ENCODE measurements at places on chromosomes 5 and 9.

DNA sequence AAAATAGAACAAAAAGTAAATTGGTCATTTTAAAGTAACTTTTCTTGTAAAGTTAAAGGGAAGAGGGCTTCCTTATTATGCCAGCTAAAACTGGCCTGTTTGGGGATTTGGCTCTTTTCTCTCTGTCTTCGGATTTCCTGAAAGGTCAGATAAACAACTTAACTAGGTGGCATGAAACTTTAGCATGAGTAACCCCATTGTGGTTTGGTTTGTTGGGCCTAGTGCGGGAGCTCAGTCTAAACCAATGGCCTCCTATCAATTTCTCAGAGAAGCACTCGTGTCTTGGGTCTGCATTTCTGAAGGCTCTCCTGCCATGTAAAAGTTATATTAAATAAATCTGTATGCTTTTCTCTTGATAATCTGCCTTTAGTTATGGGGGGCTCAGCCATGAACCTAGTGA is 48.5 kb upstream of the ANKH start:
- DNase-seq: no peak

- no peak for DNase-seq
These were observed 24.5 kb downstream of the CAVIN4 start for GRCh38 chr9:100602342-100602801.

DNA sequence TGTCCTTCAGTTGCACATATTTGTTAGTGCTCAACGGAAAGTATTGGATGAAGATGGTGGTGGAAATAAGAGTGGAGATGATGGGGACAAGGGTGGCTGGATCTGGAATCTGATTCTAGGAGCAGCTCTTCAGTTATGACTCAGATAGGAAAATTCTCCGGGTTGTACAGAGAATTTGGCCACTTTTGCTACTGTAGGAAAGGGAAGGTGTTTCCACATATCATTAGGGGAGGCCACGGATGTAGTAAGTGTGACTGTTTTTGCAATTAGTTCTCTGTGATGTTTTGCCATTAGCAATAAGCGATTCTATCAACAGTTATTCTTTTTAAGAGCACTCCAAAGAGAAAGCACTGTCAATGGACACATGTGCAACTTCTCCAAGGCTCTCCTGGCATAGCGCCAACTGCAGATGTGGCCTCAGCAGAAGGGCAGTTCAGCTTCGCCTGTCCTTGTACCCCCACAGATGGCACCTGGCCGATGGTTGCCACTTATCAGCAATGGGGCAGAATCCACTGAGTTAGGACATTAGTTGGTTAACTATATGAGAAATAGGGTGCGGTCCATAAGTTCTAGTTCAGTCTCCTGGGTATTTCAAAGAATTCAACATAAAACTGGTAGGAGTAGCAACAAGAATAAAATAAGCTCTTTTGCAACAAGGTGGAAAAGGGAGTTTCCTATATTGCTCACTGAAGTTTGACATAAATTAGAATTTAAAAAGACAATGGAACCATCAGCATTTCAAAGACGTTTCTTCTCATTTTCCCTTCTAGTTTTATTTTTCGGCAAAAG is 96.3 kb downstream of the ARSB start:
- DNase-seq: no peak

DNA sequence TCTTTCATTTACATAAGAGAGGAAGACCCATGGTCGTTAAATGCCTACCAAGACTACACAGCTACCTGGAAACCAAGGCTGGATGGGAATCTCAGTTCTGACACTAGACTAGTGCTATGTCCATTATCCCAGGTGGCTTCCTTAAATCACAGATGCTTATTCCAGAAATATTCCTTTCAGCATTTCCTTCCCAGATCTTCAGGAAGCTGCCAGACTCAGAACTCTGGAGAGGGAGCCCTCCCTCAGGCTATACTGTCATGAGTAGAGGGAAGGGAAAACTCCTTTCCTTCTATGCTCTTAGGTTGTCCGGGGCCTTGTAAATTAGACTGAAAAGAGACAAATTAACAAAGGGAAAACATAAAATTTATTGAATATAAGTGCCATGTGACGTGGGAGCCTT is 20.8 kb downstream of the FREM1 start:
- DNase-seq: no peak

GRCh38 chr5:132510076-132510475 is 19.5 kb upstream of the IRF1 start:
- no peak for DNase-seq

DNA sequence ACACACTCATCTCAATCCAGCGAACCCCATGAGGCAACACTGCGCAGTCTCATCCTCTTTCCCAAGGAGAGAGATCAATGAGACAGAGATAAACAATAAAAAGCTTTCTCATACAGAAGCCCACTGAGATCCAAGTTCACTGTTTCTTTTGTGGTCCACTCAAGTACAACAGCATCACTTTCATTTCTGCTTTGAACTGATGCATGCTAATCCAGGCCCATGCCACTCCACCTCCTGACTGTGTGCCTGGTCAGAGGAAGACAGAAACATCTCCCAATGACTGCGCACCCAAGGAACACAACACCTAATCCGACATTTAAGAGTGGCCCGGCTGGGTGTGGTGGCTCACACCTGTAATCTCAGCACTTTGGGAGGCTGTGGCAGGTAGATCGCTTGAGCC is 104.0 kb downstream of the SERINC5 start:
- DNase-seq: no peak

GRCh38 chr9:129237803-129238202 is 59.7 kb upstream of the IER5L start:
- DNase-seq: no peak

DNA sequence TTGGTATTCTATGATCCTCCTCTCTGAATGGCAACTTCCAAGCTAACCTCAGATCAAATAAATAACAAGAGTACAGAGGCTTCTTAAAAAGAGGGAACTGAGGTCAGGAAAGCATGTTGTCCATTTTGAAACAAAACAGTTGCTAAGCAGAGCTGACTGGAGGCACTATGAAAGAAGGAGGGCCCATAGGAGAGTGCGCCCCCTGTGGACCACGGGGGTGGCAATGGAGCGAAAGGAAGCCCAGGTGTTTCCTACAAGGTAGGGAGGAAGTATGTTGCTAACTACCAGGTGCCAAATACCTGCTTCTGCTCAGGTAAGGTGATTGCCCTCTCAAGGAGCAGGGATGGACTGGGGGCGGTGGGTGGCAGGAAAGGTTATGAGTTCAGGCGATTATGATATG is 101.8 kb upstream of the MAST4 start:
- no peak for DNase-seq

GRCh38 chr5:76641514-76642120 is 18.4 kb upstream of the F2RL2 start:
- DNase-seq: peak; percentile 90

- DNase-seq: no peak
These were observed 52.1 kb downstream of the MVB12B start for GRCh38 chr9:126378761-126379160.

- DNase-seq: no peak
These were observed 2.5 kb downstream of the TLX3 start for GRCh38 chr5:171311322-171312077.

DNA sequence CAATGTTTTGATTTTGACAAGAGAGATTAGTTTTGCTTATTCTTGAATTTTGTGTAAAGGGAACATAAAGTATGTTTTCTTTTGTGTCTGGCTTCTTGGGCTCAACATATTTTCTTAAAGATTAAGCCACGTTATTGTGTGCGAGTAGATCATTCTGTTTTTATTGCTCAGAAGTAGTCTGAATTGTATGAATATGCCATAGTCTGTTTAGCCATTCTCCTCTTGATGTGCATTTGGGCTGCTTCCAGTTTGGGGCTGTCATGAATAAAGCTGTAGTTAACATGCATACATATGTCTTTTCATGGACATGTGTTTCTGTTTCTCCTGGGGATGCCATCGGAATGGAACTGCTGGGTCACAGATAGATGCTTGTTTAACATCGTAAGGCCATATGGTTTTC is 198.9 kb downstream of the FANCC start:
- DNase-seq: no peak

GRCh38 chr9:86978413-86978812 is 31.1 kb upstream of the GAS1 start:
- DNase-seq: no peak

GRCh38 chr9:90896231-90896630 is 94.6 kb downstream of the SYK start:
- no peak for DNase-seq

DNA sequence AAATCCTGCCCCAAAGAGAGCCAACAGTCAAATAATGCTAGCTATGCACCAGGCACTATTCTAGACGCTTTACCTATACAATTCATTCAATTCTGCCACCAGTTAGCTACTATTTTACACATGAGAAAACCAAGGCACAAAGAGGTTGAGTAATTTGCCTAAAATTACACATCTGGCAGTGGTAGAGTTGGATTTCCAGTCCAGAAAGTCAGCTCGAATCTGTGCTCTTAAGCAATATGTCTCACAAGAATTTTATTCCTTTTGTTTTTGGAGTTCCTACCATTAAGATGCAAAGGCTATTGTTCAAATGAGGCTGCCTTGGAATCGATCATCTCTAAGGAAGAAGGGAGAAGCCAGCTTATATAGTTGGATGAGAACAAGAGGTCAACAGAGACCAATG is 256.9 kb upstream of the RASA1 start:
- DNase-seq: no peak

DNA sequence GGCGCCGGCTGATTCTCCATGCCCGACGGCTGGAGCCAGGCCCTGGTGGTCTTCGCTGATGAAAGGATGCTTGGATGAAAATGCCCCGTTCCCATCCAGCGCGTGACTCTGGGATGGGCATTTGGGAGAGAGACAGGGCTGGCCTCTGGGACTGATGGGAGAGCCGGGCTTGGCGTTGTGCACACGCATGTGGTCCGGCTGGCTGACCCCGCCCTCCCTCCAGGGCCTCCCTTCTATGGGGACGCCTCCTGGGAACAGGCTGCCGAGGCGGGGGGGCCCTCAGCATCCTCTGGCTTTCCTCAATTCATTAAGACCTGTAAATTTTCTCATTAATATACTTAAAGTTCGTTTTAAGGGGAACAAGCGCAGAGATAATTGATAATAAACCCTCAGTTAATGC is 36.8 kb downstream of the UNC5A start:
- DNase-seq: no peak

DNA sequence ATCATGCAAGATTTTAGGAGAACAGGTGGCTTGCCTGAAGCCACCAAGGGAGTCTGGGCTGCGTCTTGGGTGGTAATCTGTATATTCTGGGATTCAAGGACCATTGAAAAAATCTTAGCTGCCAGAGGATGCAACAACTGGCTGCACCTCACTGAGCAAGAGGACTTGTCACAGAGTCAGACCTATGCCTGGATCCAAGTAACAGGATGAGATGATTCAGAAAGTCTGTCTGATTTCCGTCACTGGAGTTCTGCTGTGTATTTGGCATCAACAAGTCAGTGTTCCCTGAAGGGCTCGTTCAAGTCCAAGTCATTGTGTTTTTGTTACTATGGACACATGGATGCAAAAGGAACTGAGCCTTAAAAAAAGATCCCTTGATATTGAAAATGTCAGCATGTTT is 37.8 kb upstream of the CARTPT start:
- no peak for DNase-seq

GRCh38 chr9:32837551-32838058 is 54.3 kb downstream of the TMEM215 start:
- no peak for DNase-seq

DNA sequence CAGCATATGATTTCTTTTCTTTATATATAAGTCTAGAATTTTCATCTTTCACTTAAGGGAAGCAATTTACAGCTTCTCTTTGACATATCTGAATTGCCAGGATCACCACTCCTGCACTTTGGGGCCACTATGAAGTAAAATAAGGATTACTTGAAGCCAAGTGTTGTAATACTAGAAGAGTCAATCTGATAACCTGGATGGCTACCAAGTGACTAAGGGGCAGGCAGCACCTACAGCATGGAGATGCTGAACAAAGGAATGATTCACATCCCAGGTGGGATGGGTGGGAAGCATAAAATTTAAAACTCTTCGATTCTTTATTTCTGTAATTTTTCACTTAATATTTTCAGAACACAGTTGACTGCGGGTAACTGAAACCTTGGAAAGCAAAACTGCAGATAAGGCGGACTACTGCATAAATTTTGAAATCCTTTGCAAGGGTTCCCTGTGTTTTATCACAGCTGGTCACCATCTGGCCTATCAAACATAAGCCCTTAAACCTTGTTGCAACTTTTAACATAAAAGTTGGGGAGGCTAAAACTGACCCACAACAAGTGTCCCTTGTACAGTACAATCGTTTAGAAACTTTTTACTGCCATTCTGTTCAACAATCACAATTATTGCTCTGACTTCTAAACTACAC is 31.2 kb downstream of the NR3C1 start:
- no peak for DNase-seq

- DNase-seq: no peak
These were observed 280.6 kb downstream of the EBF1 start for GRCh38 chr5:158819095-158819494.

DNA sequence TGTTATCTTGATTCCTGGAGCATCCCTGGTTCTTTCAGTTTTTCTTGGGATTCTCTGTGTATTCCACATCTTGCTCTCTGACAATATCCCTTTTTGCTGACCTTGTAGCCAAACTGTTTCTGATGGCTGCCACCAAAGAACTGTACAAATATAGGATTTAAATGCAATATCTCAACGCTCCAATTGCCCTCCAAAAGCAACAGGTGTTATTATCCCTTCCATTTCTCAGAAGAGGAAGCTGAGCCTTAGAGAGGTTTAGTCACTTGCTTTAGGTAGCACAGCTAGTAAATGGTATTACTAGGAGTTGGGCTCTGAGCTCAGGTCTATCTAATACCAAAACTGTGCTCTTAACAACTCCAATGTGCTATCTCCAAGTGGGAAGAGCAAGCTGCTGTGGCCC is 24.2 kb upstream of the HAND1 start:
- DNase-seq: no peak

DNA sequence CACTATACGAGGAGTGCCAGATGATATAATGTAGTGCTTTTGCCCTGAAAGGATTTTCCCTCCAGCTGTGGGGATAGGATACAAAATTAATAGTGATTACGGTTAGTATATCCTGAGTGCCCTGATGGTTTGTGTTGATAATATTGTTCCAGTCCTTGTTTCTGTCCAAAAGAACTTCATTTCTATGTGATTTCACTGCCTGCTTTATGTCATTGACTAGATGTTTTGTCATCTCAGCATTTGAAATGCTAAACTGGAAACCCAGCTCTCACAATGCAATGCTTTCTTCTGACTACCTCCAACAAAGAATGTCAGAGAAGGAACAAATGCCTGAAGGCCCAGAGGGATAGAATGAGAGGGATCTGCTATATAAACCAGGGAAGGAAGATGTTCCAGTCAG is 177.8 kb downstream of the NIPBL start:
- no peak for DNase-seq

DNA sequence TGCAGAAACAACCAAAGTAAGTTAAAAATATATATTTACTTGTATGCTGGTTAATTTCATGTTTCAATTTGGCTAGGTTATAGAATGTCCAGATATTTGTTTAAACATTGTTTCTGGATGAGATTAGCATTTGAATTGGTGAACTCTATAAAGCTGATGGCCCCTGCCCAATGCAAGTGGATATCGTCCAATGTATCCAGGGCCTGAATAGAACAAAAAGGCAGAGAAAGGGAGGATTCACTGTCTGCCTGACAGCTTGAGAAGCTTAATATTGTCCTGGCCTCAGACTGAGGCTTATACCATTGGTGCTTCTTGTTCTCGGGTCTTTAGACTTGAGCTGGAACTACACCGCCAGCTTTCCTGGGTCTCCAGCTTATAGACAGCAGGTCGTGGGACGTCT is 446.7 kb upstream of the ACTBL2 start:
- no peak for DNase-seq
